ENCODE measurements at places on chromosomes 12 and 14.
A peak's percentile ranks its signal among the peaks of the same experiment; 100 is the strongest.

DNA sequence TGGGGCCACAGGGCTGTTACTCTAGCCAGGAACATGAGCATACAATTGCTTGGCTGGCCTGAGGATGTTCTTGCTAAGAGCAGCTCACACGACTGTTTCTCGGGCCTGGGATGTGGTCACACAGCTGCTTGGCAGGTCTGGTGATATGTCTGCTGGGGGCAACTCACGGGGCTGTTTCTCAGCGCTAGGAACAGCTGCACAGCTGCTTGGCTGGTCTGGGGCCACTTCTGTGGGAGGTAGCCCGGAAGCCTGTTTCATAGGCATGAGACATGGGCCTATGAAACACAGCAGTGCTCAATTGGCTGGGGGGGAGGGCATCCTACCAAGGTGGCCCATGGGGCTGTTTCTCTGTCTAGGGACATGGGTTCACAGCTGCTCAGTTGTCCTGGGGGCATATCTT lies 73.4 kb upstream of the DDHD1 start:
- H3K4me1 ChIP-seq: no peaks in the 10 kb centered on the region
- H3K27ac ChIP-seq: no peak overlapping the region
- H3K36me3 ChIP-seq: no peaks in the 10 kb centered on the region
- no peak for DNase-seq

- H3K27me3 ChIP-seq: no peaks in the 10 kb centered on the region
- DNase-seq: peak; percentile 32
- peak overlapping the region; percentile 57 for H3K4me3 ChIP-seq
- peak overlapping the region; percentile 59 for H3K27ac ChIP-seq
These were observed 379.2 kb upstream of the OR4E1 start for GRCh38 chr14:22052795-22053194.

DNA sequence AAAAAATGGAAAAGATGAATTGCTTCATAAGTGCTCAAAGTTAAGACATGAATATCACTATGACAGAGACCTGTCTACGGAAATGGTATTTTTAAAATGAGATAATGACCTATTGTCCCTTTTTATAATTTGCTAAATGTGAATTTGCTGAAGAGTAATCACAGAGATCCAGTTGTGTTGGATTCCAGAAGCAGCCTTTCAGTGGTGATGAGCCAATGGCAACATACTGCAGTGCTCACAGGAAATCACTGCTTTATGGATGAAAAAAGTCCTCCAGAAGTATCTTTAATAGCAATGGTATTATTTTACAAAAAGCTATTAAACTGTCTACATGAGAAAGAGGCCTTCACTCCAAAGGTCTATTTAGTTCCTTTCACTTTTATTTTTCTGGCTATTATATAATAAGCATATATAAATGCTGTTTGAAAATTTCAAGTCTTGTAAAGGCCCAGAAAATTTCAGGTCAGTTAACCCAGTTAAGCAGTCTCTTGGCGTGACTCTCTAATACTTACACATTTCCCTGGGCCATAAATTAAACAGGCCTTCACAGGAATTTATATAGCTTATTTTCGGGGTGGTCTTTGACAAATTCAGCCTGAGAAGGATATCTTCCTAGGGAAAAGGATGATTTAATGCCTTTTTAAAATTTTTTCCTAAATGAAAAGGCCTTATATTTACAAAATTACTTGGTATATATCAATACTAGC lies 55.4 kb downstream of the KCNJ8 start:
- H3K36me3 ChIP-seq: no peaks in the 10 kb centered on the region
- H3K4me3 ChIP-seq: no peak overlapping the region
- no peak overlapping the region for H3K27ac ChIP-seq
- no peaks in the 10 kb centered on the region for H3K4me1 ChIP-seq
- no peaks in the 10 kb centered on the region for H3K27me3 ChIP-seq

DNA sequence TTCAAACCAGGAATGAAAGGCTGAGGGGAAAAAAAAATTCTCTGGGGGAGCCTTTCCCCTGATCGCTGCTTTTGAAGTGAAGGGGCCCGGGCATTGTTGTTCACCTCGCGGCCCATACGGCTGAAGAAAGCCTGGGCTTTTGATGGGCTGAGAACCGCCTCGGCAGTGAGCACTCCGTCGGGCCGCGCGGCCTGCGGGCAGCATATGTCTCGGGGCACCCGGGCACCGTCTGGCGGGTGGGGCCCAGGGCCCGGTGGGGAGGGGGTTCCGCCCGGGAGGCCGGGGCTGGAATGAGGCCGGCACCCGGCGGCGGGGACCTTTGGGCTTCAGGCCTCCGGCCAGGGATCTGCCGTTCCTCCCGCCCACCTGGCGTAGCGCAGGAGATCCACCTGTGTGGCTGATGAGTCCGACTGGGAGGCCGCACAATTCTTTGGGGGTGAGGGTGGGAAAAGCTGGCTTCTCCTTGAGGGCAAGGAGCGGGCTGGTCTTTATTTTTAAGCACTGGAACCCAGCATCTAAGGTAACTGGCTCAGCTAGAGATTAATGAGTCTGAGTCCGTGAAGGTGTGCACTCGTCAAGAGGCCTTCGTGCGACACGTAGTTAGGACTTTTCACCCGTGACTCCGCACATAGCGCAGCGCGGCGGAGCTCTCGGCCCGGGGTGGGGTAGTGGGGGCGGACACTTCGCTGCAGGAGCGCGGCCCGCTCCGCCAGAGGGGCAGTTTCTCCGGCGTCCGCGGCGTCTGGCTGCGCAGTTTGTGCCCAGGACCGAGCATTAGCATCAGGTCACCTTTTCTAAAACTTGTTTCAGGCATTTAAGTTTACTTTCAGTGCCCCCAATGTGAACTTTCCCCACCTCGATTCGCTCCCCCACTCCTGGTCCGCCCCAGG lies 10.6 kb downstream of the FOXA1 start:
- H3K36me3 ChIP-seq: no peaks in the 10 kb centered on the region
- no peaks in the 10 kb centered on the region for H3K27me3 ChIP-seq
- no peak for DNase-seq
- no peaks in the 10 kb centered on the region for H3K4me1 ChIP-seq

DNA sequence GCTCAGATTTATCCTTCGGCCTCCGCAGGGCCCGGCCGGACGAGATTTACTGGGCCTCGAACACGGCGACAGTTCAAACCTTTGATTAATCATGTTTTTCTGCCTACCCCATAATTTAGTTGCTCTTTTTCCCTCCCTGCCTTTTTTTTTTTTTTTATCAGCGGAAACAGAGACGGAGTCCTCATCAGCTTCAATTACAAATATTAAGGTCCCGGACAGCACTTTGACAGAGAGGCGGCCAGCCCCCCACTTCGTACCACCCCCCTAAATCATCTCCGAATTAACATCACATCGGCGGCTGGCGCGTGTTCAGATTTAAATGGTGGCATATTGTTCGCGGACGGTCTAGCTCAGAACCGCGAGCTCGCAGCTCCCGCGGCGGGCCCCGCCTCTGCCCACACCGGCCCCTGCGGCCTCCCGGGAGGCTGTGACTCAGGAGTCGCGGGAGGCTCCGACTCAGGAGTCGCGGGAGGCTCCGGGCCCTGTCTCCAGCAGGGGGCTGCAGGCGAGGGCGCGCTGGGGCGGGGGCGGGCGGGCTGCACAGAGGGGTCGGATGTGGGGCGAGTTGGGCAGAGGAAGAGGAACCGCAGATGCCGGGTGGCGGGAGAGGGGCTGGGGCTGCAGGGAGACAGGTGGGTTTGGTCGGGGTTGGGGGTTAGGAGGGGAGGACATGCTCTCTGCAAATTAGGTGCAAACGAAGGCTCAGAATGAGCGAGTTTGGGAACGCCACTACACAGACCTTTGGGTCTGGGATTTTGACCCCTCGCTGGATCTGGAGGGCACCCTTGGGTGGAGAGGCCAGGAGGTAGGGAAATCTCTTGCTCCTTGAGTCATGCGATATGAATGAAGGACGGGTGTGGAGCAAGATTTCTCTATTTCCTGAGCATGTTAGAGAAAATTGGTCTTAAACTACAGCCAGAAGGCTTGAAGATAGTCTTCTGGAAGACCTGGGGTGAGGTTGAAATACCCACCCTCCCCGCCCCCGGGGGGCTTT lies 19.6 kb upstream of the ATP5MC2 start:
- no peak overlapping the region for H3K27ac ChIP-seq
- H3K4me3 ChIP-seq: no peak overlapping the region
- peaks cover 7% of the 10 kb centered on the region for H3K4me1 ChIP-seq
- peaks cover 30% of the 10 kb centered on the region for H3K27me3 ChIP-seq
- no peaks in the 10 kb centered on the region for H3K36me3 ChIP-seq

- no peaks in the 10 kb centered on the region for H3K27me3 ChIP-seq
- no peaks in the 10 kb centered on the region for H3K4me1 ChIP-seq
- H3K4me3 ChIP-seq: no peak overlapping the region
- no peaks in the 10 kb centered on the region for H3K36me3 ChIP-seq
- no peak overlapping the region for H3K27ac ChIP-seq
These were observed 1003.3 kb upstream of the TMEM132C start for GRCh38 chr12:127263621-127264020.

DNA sequence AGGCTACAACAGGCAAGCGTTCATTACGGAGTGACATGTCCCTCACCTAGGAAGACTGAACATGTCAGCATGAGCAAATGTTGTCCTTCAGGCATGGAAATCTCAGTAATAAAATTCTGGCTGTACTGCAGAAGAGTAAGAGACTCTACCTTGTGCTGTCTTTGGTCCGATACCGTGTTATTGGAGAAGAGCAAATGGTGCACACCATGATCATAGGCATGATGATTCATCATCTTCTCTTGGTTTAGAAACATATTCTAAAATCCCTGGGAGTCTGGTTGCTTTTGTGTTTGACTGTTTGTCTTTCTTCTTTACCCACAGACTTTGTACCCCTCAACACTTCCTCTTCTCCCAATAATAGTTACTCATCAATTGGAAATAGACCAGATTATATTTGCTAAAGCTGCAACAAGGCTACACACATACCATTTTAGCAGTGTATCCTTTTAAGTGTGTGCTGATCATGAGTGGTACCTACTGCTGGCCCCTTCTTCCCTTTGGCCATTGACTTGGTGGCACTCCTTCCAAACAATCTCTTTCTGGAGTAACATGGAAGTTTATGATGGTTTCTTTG lies 93.5 kb downstream of the RTN1 start:
- no peaks in the 10 kb centered on the region for H3K36me3 ChIP-seq
- H3K4me3 ChIP-seq: no peak overlapping the region
- H3K27ac ChIP-seq: no peak overlapping the region
- H3K4me1 ChIP-seq: no peaks in the 10 kb centered on the region
- no peaks in the 10 kb centered on the region for H3K27me3 ChIP-seq
- DNase-seq: no peak

GRCh38 chr12:23579257-23579656 lies 370.2 kb downstream of the SOX5 start:
- H3K27ac ChIP-seq: no peak overlapping the region
- no peaks in the 10 kb centered on the region for H3K27me3 ChIP-seq
- H3K36me3 ChIP-seq: no peaks in the 10 kb centered on the region
- no peak for DNase-seq
- no peak overlapping the region for H3K4me3 ChIP-seq
- no peaks in the 10 kb centered on the region for H3K4me1 ChIP-seq

DNA sequence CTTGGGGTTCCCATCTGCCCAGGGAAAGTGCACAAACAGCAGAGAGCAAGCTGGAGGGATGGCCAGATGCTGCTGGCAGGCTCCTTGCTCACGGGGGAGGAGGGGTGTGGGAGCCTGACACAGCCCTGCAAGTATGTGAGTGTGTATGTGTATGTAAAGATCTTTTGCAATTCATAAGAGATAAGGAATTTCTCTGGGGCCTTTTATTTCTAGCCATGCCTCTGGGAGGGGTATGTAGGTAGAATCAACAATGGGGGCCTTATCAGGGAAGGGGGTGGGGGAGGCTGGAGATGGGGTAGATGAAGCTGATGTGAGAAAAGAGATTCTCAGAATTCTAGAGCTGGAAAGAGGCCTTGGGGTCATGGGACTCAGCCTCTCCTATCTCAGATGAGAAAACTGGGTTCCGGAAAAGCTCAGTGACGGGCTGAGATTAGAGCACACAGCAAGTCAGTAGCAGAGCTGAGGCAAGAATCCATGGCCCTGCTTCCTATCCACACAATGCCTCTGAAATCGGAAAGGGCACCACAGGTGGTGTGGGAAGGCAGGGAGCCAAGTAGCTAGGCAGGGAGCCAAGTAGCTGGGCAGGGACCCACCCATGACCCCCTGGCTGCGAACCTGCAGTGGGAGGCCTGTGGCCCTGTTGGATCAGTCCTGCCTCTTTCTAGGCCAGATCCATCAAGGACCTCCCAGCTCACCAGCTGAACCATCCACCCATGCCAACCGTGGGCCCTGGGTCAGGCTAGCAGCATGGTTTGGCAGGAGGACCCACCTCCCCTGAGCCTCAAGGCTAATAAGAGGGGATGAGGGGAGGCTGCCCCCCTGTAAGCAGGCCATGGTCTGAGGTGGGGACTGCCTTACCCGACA lies 54.7 kb downstream of the PLEKHG3 start:
- no peaks in the 10 kb centered on the region for H3K36me3 ChIP-seq
- no peaks in the 10 kb centered on the region for H3K27me3 ChIP-seq
- no peak overlapping the region for H3K4me3 ChIP-seq
- H3K4me1 ChIP-seq: no peaks in the 10 kb centered on the region
- no peak overlapping the region for H3K27ac ChIP-seq
- DNase-seq: no peak

DNA sequence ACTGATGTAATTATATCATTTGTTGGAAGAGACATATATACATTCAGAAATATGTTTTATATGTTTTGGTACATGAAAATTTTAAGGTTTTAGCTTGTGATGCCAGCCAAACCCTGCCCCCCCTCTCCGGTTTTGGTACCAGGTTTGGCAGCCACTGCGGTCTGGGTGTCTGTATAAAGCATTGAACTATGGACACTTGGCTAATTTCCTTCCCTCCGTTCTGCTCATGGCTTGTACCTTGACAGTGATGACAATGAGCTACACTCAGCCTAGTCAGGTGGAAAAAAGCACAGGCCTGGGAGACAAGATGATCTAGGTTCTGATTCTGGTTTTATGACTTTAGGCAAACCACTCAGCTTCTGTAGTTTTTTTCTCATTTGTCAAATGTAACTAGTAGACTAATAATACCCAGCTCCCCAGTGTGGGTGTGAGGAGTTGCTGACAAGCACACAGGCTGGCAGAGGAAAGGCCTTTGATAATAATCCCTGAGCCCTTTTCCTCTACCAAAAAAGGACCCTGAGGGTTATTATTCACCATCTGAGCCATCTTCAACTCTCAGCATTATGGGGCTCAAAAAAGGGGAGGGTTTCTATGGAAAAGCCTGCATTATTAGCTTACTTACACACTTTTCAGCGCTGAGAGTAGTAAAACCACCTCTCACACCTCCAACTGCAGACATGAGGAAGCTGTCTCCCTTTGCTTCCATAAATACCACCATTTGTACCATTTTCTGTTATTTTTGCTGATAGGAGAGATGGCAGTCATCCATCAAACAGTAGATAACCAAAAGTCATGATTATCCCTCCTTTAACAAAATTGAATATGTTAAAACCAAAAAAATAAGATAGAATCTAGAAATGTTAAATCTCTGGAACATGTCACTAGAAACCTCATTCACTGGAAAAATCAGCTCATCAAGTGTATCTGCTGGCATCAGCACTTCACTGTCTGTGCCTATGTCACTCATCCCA lies 76.3 kb upstream of the PSMC1 start:
- no peaks in the 10 kb centered on the region for H3K4me1 ChIP-seq
- H3K36me3 ChIP-seq: no peaks in the 10 kb centered on the region
- H3K27me3 ChIP-seq: no peaks in the 10 kb centered on the region
- no peak overlapping the region for H3K27ac ChIP-seq
- DNase-seq: no peak

DNA sequence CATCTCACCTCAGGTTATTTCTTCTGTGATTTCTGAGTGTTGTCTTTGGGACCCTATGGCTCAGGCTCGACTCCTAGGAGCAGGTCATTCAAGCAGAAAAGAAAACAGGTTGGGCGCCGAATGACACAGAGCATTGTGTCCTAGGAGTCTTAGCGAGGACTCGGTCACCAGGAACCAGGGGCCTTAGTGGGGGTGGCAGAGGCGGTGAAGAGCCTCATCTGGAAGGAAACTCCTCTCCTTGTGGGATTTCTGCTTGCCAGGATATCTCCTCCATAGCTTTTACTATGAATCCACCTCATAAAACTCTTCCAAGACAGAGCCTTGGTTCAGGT lies 630 bp downstream of the PLEKHH1 start:
- no peak for DNase-seq
- H3K27me3 ChIP-seq: no peaks in the 10 kb centered on the region
- peak overlapping the region; percentile 39 for H3K4me3 ChIP-seq
- H3K36me3 ChIP-seq: no peaks in the 10 kb centered on the region
- H3K27ac ChIP-seq: no peak overlapping the region
